ENCODE measurements at places on chromosomes 6 and 20. TPM values are rescaled to one million over a fixed set of nuclear protein-coding genes. Genes with fewer than 3 reads are reported as not detected.

Gene CPNE5
- 2.6 TPM for total RNA-seq

Gene SLC23A2
- 21.4 TPM for total RNA-seq

Gene MAFB
- total RNA-seq = 0.19 TPM

Gene RFX6
- total RNA-seq = not detected

Gene ENPP4
- 5.8 TPM for total RNA-seq

Gene RIPPLY2
- not detected for total RNA-seq

Gene KLHDC3
- total RNA-seq = 62.5 TPM

Gene LRFN2
- total RNA-seq = 0.12 TPM

Gene LY6G6C
- total RNA-seq = 0.25 TPM

Gene ADGRF5
- not detected for total RNA-seq

Gene SHLD1
- total RNA-seq = 14.4 TPM

Data from activated T-cell treated with anti-CD3 and anti-CD28 coated beads, Interleukin-2, amount 50 U/mL, for 72 hours (primary cell).